ENCODE measurements at places on chromosomes 5 and 9.

GRCh38 chr5:30390095-30390494, 803.4 kb upstream of the CDH6 start:
- DNase-seq, result no peak

DNA sequence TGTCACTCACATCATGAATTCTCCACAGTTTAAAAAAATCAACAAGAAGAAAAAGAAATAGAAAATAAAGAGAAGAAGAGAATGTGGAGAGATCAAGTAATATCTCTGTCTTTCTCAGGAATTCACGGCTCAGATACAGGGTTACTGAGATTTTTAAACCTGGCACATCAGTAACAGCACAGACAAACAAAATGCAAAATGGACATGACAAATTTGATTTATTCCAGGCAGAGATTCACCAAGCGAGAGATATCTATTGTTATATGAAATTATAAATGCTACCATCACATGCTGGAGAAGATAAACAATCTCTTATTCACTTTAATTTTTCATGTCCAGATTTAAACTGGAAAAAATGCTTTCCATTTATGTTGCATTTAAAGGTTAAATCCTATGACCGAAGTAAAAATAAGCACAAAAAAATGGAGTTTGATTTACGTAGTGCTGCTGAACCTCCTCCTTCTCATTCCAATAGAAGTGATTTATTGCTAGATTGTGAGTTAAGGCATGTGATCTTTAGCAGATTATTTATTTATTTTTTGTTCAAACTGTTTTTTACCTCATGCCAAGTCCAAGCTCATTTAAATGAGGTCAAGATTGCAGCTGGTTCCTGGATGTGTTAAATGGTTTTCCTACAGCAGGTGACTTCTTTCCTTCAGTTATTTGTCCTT, 926.4 kb downstream of the MAT2B start:
- no peak for DNase-seq

DNA sequence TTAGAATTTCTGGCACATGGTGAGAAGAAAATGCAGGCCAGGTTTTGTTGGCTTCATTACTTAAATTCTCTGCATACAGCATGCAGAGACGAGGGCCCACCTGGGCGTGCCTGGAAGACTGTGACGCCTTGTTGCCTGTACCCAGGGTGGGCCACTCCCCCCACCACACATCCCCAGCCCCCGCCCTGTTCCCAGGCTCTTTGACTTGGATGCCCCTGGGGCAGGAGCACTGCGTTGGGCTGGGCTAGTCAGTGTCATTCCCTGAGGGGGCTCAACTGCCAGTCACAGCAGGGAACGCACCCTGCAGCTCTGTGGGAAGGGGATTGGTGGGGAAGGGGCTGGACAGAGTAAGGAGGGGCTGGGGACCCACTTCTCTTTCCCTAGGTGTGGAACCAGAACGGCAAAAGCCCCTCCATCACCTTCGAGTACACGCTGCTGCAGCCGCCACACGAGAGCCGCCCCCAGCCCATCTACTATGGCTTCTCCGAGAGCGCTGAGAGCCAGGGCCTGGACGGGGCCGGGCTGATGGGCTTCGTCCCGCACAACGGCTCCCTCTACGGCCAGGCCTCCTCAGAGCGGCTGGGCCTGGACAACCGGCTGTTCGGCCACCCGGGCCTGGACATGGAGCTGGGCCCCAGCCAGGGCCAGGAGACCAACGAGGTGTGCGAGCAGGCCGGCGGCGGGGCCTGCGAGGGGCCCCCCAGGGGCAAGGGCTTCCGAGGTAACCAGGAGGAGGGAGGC, 19.6 kb downstream of the ADAMTSL2 start:
- DNase-seq, result no peak

DNA sequence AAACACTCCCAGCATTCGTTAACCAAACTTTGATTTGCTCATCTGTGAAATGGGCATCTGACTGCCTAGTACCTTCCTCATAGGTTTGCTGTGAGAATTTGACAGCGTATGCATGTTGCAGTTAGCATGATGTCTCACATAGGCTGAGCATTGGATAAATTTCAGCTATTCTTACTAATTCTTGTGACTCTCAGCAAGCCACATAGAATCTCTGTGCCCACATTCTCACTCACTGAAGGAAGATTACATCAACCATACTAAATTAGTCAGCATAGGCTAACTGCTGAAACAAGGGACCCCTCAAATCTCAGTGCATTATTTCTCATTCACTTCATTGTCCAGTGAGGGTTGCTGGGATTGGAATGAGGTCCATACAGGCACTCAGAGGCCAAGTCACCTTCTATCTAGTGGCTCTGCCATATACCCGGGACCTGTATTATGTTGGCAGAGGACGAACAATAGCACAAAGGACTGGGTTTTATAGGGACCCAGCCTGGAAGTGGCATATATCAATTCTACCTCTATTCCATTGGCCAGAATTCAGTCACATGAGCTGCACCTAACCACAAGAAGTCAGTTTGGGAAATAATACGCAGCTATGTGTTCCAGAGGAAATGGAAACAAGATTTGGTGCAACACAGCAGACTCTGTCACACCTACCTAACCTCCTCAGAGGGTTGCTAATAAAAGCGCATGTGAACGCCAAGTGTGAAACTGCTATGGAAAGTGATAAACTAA, 4.2 kb upstream of the PTGER4 start:
- no peak for DNase-seq

- no peak for DNase-seq
These were observed 76.6 kb upstream of the SPTLC1 start for GRCh38 chr9:92191801-92192200.

DNA sequence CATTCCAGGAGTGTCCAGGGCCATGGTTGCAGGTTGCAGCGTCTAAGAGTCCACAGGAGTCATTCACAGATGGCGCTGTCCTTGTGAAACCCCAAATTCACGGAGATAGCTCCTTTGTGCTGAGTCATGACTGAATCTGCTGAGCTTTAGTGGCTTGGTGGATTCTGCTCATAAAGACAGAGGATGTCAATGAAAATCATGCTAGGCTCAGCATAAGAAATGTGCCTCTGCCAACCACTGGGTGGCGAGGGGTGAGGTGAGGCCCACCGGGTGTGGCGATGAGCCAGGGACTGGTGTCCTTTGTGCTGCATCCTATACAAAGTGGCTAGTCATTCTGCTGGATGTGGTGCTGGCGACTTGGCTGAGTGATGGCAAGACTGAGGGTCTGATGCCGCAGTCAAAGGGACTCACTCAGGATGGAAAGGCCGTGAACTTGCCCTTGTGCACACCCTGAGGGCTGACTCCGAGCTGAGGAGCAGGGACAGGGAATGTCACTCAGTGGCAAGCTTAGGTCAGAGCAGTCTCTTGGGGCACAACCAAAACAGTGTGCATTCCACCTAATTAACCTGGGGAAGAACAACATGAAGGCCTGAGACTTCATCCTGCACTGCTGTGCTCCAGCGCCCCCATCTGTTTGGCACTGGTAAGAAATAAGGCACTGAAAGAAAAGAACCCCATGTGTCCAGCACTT, 71.5 kb downstream of the DAP start:
- no peak for DNase-seq

GRCh38 chr5:39175273-39175955, 43.9 kb downstream of the FYB1 start:
- no peak for DNase-seq

- no peak for DNase-seq
These were observed 1613.2 kb upstream of the ACO1 start for GRCh38 chr9:30771163-30771708.

GRCh38 chr9:131545003-131545785, at the start of gene PRRT1B:
TSS of gene PRRT1B (plus strand) at chr9:131545523. CDS start at chr9:131545616, 93 bp downstream.
- no peak for DNase-seq

DNA sequence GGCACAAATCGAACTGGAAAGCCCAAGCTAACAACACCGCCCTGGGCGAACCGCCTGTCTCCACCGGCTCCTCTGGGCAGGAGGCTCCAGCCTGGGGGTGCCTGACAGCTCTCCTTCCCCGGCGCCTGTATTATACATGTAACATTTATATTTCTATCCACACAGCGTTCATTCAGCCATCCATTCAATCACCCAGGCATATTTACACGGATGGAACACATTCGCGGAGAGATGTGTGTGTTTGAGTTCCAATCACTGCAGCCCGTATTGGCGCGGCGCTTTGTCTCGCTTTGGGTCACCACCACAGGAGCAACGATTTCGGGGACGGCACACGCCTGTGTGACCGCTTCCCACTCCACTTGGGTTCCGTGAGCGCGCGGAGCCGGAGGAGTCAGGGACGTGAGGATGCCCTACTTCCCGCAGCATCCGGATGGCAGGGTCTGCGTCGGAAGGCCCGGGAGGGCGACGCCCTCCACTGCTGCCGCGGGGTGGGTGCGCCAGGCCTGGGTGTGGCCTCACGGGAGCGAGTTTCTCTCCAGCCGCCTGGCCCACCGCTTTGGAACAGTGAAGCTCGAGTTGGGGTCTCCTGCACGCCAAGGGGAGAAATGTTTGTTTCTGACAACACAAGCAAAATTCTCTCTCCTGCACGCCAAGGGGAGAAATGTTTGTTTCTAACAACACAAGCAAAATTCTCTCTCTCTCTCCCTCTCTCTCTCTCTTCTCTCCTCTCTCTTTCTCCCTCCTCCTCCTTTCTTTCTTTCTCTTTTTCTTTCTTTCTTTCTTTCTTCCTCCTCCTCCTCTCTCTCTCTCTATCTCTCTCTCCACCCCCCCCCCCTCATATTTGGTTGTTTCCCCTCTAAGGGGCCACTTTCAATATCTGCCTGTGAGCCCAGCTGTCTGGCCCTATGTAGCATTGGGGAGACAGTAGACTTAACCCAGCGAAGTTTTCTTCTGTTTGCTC, 1.1 kb upstream of the SV2C start:
- DNase-seq, result no peak

DNA sequence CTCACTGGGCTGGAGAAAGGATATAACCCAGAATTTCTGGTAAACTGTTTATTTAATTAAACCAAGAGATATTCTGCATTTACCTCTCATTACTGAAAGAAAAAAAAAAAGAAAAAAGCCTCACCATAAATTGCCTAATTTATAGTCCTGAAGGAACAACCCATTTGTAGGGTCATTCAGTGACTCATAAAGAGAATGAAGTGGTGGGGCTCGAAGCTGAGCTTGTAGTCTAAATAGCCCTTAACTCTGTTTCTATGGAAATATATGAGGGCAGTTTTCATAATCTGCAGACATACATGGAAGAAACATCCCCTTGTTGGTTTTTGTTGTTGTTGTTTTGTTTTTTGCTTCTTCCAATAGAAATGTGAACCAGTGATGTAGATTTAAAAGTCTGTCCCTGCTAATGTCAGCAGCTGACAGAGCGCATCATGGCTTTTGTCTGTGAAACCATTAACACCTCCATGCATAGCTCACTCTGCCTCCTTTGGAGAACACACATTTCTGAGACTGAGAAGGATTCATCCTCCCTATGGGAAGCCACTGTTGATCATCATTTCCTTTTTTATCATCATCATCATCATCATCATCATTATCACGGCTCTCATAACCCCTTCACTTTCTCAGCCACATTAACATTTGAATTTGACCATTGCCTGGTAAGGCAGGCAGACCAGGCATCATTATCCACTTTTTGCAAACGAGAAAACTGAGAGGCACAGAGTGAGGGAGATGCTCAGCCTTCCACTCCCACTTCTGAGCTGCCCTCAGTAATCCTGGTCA, 67.9 kb upstream of the SAP30L start:
- no peak for DNase-seq

- no peak for DNase-seq
These were observed 12.6 kb downstream of the HTR4 start for GRCh38 chr5:148641735-148642134.

DNA sequence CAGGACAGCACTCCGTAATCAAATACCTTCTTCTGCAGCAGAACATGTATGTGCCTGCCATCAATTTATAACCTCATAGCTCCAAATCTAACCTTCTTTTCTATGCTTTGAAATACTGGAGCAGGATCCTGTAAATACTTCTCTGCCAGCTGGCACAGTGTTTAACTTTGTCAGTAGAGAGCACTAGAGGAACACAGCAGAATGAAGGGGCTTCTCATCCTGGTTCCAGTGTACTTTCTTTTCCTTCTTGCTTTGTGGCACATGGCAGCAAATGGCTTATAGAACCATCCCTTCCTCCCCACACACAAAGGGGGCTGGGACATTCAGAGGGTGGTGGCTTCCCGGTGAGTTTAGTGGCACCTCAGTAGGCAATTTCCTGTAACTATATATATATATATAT, 3.8 kb upstream of the FBXW11 start:
- no peak for DNase-seq

- DNase-seq, result no peak
These were observed 23.3 kb upstream of the NDUFB6 start for GRCh38 chr9:32596096-32596865.

DNA sequence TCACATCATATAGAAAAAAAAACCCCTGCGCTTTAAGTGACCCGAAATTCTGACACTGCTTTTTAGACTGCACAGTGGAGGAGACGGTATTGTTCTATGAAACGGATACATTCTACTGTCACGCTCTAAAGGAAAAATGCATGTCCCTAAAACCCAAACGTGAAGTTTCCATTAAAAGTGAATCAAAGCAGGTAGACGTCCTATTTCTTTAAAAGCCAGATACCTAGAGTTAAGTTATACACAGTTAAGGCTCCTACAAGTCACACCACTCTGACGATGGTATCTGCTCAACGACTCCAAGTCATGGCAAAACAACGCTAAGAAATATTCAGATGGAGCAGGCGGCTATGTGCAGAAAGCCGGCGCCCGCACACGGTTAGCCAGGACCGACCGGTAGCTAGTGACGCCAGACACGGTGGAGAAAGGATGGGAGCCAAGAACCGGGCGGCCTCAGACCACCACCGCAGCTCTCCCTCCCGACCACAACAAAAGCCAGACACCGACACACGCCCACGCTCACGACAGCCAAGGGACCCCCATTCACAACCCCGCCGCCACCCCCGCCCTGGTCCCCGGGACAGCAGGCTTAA, 734 bp downstream of the SKP1 start:
- DNase-seq, result no peak

- no peak for DNase-seq
These were observed 16.4 kb upstream of the ADAMTSL1 start for GRCh38 chr9:18457510-18457909.

DNA sequence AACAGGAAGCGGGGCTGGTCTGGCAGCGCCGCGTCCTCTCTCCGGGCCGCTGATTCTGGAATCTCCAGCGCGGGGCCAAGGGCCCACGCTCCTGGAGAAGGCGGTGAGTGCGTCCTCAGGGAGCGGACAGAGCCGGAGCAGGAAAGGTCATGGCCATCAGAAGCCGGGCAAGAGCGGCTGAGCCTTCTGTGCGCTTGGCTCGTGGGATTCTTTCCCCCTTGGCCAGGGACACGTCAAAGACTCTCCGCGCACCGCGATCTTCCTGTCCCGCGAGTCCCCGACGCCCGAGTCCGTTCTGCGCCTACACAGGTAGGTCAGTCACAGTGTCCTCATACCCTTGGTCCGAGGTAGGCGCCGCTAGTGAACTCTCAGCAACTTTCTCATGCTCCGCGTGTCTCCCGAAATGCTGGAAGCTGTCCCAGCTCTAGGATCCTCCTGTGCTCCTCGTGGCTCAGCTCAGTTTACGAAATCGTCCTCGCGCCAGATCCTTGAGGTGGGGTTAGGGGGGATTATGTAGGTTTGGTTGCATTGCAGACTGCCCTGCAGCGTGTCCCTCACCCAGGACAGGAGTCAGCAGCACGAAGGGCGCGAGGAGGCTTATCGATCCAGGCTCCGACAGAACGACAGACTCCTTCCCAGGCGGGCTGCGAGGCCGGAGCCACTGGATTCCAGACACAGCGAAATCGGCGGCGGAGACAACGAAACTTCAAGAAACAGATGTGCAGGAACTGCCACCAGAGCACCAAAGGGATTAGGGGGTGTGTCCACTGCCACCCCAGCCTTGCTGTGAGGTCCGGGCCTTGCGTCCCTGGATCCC, 8.7 kb downstream of the LHX6 start:
- DNase-seq, result peak; percentile 58

Measured in coronary artery (tissue), 2 donors.